ENCODE measurements at places on chromosomes 2 and 18.

DNA sequence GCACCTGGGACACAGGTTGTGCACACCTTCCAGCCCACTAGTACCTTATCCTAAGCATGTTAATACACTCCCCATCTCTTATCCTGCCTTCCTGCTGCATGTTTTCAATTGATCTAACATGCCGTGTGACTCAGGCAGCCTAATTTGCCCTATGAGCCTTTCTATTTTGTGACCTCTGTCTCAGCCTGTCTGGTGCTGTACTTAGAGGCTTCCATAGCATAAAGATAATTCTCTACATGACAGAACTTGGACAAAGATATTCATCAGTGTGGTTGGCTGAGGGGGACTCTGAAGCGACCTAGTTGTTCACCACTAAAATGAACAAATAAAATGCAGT, 8.6 kb upstream of the TMEM37 start:
- no peak for DNase-seq

DNA sequence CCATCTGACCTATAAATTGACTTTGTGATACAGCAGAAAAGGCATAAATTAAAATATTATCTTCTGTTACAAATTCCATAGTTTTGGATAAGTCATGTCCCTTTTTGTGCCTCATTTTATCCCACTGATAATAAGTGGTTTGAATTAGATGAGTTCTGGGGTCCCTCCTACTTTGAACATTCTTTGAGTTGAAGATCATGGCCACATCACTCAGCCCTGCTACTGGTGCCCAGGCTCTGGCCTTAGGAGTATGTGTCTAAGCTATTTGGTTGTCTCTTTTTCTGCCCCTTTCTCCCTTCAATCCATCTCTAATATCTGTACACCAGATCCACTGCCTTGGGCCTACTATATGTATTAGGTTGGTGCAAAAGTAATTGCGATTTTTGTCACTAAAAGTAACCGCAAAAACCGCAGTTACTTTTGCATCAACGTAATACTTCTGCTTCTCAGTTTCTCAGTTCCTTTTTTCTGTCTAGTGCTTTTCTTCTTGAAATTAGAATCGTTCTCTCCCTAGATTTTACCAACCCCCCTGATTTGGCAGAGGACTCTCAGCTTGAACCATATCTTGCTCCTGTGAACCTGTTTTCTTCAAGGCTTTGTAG, 362.5 kb upstream of the TNP1 start:
- DNase-seq: no peak

- no peak for DNase-seq
Measured at GRCh38 chr18:58308463-58308862, 264.4 kb downstream of the NEDD4L start.

GRCh38 chr18:34315591-34316352, 91.1 kb upstream of the NOL4 start:
- no peak for DNase-seq

GRCh38 chr2:19949071-19949470, 40.8 kb downstream of the WDR35 start:
- DNase-seq: no peak

GRCh38 chr2:65918760-65919187, 486.4 kb upstream of the SPRED2 start:
- no peak for DNase-seq

- DNase-seq: no peak
Measured at GRCh38 chr2:204751472-204751871, 206.2 kb downstream of the PARD3B start.

DNA sequence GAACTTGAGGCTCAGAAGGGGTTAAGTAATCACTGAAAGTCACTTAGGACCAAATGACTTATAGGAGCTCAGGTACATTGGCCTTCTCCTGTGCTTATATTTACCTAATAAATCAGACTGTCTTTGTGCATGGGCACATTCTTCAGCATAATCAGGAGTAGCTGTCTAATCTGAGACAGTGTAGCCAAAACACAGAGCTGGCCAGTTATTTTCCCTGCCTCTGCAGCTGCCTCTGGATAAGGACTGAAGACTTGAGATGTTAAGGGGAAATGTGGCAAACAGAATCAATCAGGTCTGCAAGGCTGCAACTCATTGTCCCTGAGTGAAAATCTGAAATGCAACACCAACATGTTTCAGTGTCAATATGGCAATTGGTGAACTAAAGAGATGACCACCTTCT, 1.5 kb downstream of the FSHR start:
- no peak for DNase-seq

DNA sequence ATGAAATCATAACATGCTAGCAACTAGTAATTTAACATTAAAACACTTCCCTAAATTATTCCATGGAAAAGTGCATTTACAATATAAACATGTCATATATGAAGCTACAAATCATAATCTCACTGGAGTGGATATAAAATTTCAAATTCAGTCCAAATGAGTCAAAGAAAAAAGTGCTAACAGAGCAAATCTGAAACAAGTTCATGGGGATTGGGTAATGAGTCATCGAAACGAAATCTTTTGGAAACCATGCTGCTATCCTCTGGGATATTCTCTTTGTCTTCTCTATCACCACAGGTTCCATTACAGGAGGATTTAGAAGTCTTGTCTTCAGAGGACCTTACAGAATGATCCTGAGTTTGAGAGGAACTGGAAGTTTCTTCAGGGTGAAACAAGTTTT, 34.1 kb downstream of the STK17B start:
- no peak for DNase-seq

GRCh38 chr2:27887830-27888229, 2.4 kb downstream of the RBKS start:
- no peak for DNase-seq

DNA sequence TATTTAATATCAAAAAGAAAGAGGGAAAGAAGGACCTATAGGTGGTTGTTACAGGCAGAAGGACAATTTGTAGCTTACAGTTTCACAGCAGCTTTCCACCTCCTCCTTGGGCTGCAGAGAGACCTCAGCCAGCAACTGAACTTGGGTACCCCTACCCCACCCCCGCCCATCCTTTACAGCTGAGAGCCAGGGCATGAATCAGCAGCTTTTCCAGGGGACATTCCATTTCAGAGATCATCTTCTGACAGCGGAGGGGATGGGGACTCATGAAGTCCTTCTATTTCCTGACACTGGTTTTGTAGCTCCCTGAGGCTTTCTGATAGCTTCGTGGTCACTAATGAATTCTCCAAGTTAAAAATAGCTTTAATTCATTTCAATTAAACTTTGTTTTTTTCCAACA, 96.4 kb downstream of the ITGB1BP1 start:
- no peak for DNase-seq

DNA sequence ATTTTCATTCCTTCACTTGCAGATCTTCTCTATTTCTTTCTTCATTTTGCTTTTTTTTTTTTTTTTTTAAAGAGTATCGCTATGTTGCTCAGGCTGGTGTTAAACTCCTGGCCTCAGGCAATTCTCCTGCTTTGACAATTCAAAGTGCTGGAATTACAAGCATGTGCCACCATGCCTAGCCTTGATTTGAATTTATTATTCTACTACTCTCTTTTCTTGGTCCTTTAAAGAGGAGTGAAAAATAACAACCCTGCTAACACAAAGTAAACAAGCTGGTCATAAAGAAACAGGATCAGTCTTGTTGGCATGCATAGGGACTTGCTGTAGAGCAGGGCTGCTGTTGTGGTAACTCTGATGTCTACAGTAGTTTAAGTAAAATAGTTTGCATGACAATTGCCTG, 1615.3 kb upstream of the ZEB2 start:
- DNase-seq: no peak

- no peak for DNase-seq
Measured at GRCh38 chr2:71824436-71824835, 323.2 kb downstream of the CYP26B1 start.

DNA sequence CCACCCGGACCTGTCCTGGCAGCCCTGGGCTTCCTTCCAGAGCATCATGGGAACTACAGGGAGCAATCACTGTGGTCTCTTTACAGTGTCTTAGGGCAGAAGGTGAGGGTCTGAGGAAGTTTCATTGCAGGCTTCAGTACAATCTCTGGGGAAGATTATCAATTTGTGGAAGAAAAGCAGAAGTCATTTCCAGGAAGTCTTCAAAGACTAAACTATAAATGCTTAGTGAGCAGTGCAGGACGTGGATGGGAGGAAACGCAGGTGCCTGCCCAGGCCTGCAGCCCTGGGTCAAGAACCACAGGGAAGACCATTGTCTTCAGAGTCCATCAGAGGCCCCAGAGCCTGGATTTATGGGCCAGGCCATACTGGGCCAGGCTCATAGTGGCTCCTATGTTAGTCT, 54.3 kb downstream of the INO80C start:
- DNase-seq: no peak

DNA sequence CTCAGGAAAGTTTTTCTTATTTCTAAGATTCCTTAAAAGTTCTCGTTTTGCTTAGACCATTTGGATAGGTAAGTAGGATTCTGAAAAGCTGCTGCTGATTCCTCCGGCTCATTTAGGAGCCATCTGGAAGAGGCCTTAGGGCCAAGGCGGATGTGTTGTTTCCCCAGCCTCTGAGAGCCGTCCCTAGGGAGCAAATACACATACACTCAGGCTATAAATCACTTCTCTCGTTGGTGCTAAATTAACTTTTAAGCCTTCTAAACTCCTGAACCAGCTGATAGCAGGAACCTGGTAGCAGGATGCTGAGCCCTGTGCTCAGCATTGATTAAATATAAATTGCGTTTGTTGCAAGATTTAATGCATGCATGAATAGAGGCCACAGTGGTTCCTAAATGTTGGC, 109.8 kb downstream of the ADCYAP1 start:
- DNase-seq: no peak

DNA sequence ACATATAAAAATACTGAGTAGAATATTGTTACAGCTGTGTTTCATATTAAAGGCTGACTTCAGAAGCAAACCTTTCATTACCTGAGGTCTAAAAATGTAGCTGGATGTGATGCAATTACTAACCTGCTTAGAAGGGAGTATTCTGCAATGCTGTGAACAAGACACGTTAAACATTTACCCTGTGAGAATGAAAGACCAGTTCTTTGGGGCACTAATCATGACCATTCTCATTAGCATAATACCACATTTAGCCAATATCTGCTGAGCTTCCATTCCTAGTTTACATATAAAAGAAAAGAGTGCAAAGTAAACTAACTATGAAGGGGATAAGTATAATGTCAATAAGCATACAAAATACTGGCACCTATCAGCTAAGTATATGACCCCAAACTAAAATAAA, 784.0 kb upstream of the KLHL29 start:
- DNase-seq: no peak

DNA sequence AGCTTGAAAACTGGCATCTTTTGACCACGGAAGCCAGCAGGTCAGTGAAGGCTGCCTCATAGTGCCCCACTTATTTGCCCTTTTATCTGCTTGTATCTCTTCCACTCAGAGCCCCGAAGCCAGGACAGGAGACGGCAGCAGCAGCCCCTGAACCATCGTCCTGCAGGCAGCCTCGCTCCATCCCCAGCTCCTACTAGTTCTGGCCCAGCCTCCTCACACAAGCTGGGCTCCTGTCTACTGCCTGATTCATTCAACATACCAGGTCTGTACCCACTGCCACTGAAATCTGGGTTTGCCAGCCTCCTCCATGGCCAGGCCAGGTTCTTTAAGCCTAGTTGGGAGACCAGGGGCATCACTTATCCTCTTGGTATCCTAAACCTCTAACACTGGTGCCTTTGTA, 4.1 kb downstream of the OST4 start:
- DNase-seq: no peak

DNA sequence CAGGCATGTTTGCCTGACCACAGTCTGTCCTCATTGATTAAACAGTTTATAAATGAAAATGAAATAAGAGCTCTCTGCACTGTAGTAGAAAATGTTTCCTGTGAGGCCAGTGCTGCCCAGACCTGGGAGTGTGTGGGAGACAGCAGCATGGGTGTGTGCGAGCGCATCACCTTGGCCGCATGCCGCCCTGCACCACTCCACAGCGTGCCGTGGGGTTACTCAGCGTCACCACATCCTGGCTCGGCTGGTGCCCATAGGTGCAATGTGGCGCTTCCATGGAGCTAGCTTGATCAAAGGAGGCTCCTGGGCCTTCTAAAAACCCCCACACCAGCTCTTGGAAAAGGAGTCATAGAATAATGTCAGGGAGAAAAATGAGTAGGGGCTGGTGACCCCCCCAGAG, 76.0 kb upstream of the EPC2 start:
- DNase-seq: no peak

- DNase-seq: no peak
Measured at GRCh38 chr2:200307724-200308545, 1.4 kb downstream of the SPATS2L start.

DNA sequence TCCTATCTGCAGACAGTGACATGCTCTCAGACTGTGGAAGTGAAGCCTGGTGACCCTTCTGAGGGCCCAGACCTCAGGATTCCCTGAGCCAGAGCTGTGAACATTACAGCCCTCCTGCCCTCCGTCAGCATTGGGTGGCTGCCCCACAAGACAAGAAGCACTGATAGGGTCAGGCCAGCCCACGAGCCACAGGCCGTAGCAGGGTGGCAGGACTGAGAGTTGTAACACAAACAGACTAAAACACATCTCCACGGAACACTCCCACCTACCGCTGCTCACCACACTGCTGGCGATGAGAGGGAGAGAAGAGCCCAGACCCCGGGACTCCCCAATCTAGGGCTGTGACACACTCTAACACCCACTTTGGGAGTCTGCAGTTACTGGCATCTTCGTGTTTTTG, 264.8 kb upstream of the FSIP2 start:
- DNase-seq: no peak

- no peak for DNase-seq
Measured at GRCh38 chr2:207612714-207613113, 12.5 kb downstream of the METTL21A start.

DNA sequence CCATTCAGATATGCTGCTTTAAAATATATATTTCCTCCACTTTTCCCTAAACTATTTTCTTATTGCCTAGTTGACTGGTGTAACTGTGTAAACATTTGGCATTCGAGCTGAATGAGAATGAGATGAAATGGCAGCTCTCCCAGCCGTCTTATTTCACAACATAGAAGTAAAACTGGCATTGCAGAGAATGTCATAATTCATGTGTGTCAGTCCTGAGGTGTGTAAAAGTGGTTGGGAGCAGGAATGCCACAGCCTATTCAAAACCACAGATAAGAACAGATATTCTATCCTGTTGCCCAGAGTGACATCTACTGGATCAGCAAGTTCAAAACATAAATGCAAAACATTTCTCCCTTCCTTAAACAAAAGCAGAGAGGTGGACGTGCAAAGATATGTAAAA, 565.5 kb upstream of the CHAC2 start:
- DNase-seq: no peak

- no peak for DNase-seq
Measured at GRCh38 chr2:24743924-24744323, 49.3 kb downstream of the PTRHD1 start.

DNA sequence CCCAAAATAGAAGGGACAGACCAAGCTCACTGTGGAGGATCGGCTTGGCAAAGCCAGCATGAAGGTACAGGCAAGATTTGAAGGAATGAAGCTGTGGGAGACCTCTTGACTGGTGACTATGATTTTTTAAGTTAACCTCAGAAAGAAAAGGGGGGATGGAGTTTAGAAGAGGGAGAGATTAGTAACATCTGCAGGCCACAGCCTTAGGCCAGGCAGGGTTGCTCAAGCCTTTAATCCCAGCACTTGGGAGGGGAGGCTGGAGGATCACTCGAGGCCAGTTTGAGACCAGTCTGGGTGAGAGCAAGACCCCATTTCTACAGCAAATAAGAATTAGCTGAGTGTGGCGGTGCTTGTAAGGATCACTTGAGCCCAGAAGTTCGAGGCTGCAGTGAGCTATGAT, 46.6 kb downstream of the ZNF532 start:
- DNase-seq: no peak

- no peak for DNase-seq
Measured at GRCh38 chr2:171044416-171044815, 115.4 kb downstream of the GORASP2 start.

GRCh38 chr2:96679848-96680247, 37.3 kb downstream of the FER1L5 start:
- no peak for DNase-seq

GRCh38 chr18:23200756-23201155, 65.5 kb downstream of the CABLES1 start:
- DNase-seq: no peak

All from activated CD4-positive, alpha-beta T cell treated with anti-CD3 and anti-CD28 coated beads, Interleukin-2, amount 50 U/mL, for 4 hours (primary cell).